ENCODE measurements at places on chromosomes 6 and 20.

DNA sequence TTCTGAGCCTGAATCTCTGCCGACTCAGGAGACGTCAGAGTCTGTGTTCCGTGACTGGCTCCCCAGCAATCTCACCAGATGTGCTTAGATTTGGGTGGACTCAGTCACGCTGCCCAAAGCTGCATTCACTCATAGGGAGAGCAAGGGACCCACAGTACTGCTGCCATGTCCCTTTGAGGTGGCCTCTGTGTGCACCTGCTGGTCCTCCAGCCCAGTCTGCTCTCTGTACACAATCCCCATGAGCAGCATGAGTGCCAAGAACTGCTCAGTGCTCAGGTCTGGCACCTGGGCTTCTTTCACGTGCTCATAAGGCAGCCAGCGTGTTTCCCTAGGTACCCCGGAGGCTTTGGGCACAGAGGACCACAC, 44.2 kb upstream of the TIAM2 start:
- no peak for DNase-seq

DNA sequence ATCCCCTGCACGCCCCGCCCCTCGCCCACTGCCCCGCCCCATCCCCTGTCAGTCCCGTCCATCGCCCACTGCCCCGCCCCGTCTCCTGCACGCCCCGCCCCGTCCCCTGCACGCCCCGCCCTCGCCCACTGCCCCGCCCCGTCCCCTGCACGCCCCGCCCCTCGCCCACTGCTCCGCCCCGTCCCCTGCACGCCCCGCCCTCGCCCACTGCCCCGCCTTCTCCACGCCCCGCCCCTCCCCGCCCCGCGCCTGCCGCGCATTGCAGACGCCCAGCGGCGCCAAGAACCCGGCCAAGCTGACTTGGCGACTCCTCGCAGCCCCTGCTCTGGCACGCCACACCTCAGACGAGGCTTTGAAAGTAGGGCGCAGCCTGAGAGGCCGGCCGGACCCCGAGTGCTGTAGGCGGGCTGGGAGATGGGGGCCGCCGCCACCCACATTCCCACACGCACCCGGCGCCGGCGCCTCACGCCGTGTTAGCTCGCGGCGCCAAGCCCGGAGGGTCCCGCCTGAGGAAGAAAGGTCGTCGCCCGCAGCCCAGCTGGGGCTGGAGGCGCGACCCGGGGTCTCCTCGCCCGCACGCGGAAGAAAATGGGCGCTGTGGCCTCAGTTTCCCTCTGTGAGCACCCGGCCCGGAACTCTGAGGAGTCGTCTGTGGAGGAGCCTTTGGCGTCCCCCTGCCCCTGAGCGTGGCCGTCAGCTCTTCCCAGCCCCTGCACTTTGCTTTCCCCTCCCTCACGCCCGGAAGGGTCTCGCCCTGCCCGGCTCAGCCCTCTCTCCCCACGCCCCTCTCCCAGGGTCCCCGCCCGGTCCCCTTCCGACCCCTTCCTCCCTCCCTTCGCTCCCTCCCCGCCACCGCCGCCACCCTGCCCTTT, at the start of gene RAD21L1:
Gene RAD21L1 (plus strand): TSS at position 262 of the 872 bp plus-strand sequence. CDS start 2,410 bp downstream, outside the sequence.
- peak; percentile 61 for DNase-seq

- no peak for DNase-seq
Observed at GRCh38 chr6:38730140-38730862, 15.2 kb downstream of the DNAH8 start.

DNA sequence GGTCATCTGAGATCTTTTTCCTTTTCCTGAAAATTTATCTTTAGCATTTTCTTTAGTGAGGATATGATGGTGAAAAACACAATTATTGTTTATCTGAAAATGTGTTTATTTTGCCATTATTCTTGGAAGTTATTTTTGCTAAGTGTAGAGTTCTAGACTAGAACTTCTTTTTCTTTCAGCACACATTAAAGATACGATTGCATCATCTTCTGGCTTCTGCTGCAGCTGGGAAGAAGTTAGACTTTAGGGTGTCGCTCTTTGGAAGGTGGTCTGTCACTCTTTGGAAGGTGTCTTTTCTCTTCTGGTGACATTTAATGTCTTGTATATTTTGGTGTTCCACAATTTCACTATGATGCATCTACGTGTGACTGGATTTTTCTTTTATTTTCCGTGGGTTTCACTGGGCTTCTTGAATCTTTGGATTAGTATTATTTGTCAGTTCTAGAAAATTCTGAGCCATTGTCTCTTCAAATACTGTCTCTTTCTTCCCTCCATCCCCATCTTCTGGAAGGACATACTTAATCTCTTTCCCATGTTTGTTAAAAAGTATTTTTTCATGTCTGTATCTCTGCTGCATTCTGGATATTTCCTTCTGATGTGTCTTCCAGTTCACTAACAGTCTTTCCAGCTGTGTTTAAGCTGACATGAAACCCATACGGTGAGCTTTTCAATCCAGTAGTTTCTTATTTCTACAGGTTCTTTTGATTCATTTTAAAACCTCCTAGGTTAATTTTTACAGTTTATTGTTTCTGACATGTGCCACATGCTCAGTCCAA, 81.0 kb downstream of the AGPAT4 start:
- no peak for DNase-seq

DNA sequence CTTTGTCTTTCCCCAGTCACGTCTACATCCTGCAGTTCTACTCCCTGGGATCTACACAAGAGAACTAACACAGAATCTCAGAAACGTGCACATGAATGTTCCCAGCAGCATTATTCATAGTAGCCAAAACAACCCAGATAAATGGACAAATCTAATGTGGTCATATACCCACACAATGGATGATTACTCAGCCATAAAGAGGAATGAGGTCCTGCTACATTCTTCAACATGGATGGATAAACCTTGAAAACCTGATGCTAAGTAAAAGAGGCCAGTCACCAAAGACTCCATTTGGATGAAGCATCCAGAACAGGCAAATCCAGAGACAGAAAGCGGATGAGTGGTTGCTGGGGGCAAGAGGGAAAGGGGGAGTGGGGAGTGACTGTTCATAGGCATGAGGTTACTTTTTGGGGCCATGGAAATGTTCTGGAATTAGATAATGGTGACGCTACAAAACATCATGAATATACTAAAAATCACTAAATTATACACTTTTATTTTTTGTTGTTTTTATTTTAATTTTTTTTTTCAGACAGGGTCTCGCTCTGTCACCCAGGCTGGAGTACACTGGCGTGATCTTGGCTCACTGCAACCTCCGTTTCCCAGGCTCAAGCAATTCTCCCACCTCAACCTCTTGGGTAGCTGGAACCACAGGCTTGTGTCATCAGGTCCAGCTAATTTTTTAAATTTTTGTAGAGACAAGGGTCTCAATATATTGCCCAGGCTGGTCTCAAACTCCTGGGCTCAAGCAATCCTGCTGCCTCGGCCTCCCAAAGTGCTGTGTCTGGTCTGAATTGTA, 50.8 kb upstream of the DSN1 start:
- no peak for DNase-seq

- no peak for DNase-seq
Observed at GRCh38 chr6:52872031-52872430, 31.4 kb upstream of the GSTA5 start.

- peak; percentile 40 for DNase-seq
Observed at GRCh38 chr6:18501663-18502013, 114.5 kb downstream of the RNF144B start.

GRCh38 chr20:32238483-32239425, 31.1 kb downstream of the POFUT1 start:
- no peak for DNase-seq

- no peak for DNase-seq
Observed at GRCh38 chr6:80161434-80161833, 55.0 kb downstream of the BCKDHB start.

DNA sequence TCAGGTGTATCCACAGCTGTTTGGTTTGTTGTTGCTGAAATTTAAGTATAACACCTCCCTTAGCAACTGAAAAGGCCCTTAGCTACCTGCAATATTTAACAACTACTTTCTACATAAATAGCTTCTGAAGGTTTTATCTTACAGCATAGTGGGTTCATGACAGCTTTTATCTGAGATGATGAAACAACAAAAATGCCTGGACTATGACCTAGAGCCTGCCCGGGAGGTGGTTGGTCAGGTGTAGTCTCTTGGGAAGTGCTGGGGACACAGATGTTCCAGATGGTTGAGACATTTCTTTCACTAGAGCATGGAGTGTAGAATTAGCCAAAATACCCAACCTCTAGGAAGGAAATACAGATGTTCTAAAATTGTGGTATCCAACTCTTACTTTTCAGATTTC, 705.4 kb downstream of the MAFB start:
- DNase-seq, result no peak

- DNase-seq, result no peak
Observed at GRCh38 chr6:105616521-105616920, 213.6 kb upstream of the PREP start.
